ENCODE measurements at places on chromosomes 2 and 18.

- no peak for DNase-seq
Measured at GRCh38 chr2:128563348-128563687, 244.7 kb upstream of the HS6ST1 start.

DNA sequence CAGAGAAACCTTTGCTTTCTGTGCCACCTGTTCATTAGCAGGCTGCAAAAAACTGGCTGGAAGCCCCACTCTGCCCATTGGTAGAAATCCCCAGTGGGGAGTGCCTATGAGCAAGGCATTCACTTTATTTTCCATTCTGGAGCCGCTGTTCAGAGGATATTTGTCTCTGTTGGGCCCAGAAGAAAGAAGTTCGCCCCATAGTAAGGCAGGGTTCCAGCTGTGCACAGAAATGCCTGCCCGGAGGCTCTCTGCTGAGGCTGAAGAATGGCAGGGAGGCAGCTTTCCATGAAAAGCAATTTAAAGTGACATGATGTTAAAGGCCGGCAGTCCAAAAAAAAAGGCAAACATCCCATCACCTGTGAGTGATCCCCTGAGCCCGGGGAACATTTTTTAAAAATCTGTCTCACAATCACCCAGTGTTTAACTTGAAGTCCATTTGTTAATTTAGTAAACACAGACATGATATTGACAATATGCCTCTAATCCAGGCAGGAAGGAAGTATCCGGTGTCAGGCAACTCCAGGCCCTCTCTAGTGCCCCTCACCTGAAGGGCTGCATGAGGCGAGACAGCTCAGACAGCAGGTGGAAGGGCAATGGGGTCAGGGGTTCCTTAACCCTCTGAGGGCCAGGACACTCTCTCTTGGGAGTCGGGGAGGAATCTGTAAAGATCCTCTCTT, 265.1 kb upstream of the SIX2 start:
- DNase-seq, result peak; percentile 45

DNA sequence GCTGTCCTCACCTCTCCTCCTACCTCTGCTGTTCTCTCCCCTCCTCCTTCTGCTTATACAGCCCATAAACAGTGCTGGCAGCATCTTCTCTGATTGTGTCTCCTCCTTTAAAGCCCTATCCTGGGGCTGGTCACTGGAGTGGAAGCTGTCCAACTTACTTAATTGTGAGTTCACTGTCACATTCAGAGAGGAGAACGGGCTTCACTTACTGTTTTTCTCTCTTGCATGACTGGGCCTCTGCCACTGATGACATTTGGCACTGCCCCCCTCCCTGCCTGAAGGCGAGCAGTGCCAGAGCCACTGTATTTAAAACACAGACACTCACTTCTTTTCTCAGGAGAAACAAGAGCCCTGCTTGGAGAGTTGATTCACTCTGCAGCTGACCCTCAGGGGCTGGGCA, 12.3 kb downstream of the GAD1 start:
- DNase-seq, result no peak

DNA sequence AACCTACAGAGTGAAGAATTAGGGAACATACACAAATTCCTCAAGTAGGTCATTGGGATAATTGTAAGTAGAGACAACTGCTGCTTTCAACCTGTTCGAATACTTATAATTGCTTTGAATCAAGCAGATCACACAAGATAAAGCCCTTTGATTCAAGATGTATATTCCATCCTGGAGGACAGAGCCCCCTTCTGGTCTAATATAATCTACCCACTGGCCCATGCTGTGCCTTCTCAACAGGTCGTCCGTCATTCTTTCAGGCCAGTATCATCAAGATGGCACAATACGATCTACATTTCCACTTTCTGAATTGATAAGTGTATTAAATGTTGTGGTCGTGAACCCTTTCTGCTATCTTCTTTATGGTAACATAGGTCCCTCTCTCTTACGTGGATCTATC, 387.0 kb upstream of the CDH19 start:
- no peak for DNase-seq
